ENCODE measurements at places on chromosomes 13 and 19.

GRCh38 chr19:31545777-31546176 is 196.5 kb upstream of the TSHZ3 start:
- DNase-seq, result no peak

DNA sequence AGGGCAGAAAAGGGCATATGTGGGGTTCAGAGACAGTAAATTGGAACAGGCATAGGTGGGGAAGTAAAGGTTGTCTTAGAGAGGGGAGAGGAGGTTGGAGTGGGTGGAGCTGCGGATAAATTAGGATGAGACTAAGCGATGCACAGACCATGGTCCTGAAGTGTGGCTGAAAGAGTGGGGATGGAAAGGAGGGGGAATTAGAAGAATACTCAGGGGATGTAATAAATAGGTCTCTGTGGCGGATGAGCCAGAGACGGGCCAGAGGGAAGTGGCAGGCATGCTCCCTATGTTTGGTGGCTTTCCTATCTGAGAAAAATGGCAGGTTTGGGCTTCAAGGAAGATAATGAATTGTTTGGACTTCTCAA is 123.4 kb downstream of the OLFM4 start:
- no peak for DNase-seq

- no peak for DNase-seq
These were observed 577 bp downstream of the MYO16 start for GRCh38 chr13:108629988-108630387.

DNA sequence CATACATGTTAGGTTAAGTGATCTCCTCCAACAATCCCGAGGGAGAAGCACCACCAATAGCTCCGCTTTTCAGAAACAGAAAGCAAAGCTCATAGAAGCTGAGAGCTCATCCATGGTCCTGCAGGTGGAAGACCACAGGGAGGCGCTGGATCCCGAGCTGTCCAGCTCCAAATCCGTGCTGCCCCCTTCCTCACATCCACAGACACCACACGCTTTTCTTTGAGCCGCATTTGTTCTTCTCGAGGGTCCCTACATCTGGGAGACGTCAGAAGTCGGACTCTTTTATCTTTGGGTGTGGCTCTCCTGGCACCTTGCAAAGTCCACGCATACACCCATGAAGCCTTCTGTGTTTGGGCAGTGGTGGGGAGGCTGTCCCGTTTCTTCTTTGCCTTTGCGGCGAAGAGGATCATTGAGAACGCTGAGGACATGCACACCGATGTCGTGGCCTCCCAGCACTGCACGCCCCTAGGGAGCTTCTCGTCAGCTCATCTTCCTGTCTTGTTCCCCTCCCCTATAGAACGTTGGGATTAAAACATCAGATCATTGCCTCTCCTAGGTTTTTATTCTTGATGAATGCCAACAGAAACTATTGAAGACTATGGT is 184.8 kb downstream of the TEX29 start:
- peak; percentile 27 for DNase-seq

- DNase-seq, result no peak
These were observed 1.0 kb downstream of the CEBPA start for GRCh38 chr19:33301144-33301899.

DNA sequence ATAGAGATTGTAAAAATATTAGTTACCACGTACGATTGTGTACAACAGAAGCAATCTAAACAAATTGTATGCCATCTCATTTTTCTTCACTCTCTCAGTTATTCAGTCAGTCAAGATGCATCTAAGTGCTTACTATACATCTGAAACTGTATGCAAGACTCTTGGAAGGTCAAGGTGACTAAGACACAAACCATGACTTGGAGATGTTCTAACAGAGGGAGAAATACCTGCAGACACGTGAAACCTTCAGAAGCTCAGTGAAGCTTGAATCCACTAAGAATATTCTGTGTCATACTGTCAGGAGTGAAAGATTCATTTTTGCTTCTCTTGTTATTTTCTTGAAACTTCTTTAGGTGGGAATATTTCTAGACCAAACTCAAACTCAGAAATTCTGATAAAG is 365.4 kb downstream of the ITGBL1 start:
- no peak for DNase-seq

DNA sequence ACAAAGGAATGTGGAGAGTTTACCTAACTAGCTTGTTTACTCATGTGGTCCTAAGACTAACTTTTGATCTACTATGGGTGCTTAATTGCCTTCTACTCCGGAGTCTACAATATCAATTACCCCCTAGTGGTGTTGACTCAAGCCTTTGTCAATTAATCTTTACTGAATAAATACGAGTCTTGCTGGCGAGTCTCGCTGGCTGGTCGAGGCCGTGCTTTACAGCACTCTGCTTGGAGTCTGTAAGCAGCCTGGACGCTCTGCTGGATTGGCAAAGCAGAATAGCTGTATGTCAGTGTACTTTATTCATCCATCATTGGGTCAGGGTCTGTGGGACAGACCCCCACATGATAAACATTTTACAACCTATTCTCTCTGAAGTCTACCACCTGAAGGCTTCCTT is 9.9 kb upstream of the SPART start:
- no peak for DNase-seq

DNA sequence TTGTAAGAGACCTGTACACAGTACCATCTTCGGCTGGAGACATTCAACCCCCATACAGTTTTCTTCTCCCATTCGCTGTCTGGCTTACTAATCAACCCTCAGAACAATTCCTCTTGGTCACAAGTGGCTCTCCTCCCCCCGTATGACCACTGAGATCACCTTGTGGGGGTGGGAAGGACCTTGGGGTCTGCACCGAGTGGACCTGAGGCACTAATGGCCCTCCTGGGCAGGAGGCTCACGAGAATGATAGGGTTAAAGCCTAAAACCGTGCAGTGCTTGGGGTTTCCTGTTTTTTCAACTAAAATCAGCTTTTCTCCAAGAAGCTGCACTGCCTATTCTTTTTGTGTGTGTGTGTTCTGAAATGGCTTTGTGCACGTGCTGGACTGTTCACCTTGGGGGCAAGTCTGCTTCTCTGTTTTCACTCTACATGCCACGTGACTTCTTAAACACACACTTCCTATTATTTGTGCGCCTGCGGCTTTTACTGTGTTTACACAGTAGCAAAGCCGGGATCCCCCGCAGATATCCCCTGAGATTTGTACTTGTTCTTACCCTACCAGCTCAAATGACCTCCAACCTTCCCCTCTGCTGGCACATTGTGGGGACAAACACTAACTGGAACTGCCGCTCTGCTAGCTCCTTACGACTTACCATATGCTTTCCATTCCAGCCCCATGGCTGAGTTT is 12.3 kb downstream of the RBM26 start:
- no peak for DNase-seq

- DNase-seq, result no peak
These were observed 84.6 kb upstream of the MTIF3 start for GRCh38 chr13:27534981-27535380.

DNA sequence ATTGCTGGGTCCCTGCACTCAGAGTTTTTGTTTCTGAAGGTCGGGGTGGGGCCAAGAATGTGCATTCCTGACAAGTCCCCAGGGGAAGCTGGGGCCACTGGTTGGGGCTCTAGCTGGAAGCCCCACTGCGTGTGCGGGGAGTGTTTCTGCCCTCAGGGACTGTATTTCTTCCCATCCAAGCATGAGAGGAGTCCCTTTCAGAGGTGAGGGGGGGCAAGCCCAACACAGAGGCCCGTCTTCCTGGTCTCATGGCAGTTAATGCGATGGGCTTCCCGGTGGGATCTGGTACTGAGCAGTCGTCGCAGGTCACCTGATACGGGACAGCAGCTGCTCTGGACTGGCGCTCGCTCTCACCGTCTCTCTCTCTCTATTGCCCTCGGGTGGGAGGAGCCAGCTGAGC is 50.4 kb downstream of the GPR12 start:
- no peak for DNase-seq

DNA sequence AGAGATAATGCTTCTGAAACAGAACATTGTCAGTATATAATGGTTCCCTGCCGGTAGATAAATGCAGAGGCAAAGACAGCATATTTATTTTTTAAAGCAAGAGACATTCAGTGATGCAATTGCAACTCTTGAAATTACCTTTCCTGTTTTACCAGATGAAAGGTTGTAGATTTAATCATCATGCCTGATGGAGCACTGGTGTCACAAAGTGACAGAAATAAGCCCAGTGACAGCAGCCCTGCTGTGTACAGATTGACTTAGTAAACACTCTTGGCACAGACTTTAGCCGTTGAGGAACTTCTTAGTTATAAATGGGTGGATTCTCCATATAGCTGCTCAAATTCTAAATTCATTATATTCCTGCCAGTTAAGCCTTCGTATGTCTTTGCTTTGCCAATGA is 172.5 kb downstream of the ITGBL1 start:
- DNase-seq, result peak; percentile 26

- DNase-seq, result no peak
These were observed 3.1 kb downstream of the C19orf25 start for GRCh38 chr19:1475751-1476437.

DNA sequence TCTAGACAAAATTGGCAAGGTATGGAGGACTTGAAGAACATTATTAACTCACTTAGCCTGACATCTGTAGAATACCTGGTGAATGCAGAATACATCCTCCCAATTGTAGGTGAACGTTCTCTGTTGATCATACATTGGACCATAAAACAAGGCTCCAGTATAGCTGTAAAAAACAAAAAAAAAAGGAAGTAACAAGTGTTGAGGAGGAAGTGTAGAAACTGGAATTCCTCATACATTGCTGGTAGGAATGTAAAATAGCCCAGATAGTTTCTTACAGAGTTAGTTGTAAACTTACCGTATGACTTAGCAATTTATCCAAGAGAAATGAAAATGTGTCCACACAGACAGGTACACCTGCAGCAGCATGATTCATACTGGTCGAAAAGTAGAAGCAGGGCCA is 44.8 kb downstream of the TSSK6 start:
- DNase-seq, result no peak

- no peak for DNase-seq
These were observed 95.0 kb upstream of the KLF12 start for GRCh38 chr13:74229242-74229641.

GRCh38 chr19:33734913-33735312 is 61.8 kb upstream of the KCTD15 start:
- DNase-seq, result peak; percentile 33

- no peak for DNase-seq
These were observed 2033.9 kb upstream of the PCDH20 start for GRCh38 chr13:63449550-63449949.

DNA sequence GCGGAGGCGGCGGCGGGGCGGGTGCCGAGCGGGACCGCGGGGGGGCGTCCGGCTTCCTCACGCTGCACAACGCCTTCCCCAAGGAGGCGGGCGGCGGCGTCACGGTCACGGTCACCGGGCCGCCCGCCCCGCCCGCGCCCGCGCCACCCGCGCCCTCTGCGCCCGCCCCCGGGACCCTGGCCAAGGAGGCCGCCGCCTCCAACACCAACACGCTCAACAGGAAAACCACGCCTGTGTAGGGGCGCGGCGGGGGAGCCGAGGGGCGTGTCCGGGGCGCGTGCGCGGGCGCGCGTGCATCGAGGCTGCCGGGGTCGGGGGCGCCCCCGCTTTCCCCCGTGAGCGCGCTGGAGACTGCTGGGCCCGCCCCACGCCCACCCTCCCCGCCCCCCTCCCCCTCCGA is 8.8 kb upstream of the CACNG6 start:
- no peak for DNase-seq

GRCh38 chr19:11887611-11888531 is at the start of gene ZNF69:
Gene ZNF69, plus strand, starts transcription at chr19:11887782. Its CDS starts 142 bp downstream, at chr19:11887924.
- peak; percentile 4 for DNase-seq

DNA sequence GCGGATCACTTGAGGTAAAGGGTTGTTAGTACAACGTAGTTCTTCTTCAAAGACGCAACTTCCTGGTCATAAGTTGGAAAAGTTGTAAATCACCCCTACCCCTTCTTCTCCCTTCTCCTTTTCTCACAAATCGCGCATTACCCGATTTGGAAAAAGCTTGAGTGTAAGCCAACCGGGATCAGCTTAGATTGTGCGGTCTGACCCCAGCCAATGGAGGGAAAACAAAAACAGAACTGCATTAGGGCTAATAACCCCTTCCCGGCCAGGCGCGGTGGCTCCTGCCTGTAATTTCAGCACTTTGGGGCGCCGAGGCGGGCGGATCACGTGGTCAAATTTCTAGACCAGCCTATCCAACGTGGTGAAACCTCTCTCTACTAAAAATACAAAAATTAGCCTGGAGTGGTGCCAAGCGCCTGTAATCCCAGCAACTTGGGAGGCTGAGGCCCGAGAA is 806 bp downstream of the ZNF90 start:
- DNase-seq, result no peak

DNA sequence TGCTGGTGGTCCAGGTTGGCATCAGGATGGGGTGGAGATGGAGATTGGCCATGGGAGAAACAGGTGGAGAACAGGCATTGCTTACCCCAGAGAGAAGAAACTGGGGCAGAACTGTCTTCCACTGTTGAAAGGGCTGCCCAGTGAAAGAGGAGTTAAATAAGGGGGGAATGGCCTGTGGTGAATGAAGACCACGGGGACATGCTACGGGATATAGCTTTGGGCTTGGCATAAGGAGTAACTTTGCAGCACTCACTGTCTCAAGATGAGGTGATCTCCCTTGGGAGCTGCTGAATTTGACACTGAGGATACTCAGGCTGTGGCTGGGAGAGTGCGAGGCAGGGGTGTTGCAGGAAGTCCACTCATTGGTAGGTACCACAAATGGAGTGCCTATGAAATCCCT is 10.6 kb upstream of the GPR18 start:
- no peak for DNase-seq

GRCh38 chr13:102128216-102128810 is 273.5 kb downstream of the FGF14 start:
- DNase-seq, result no peak

GRCh38 chr19:1952635-1953034 is 11.7 kb downstream of the CSNK1G2 start:
- DNase-seq, result no peak

DNA sequence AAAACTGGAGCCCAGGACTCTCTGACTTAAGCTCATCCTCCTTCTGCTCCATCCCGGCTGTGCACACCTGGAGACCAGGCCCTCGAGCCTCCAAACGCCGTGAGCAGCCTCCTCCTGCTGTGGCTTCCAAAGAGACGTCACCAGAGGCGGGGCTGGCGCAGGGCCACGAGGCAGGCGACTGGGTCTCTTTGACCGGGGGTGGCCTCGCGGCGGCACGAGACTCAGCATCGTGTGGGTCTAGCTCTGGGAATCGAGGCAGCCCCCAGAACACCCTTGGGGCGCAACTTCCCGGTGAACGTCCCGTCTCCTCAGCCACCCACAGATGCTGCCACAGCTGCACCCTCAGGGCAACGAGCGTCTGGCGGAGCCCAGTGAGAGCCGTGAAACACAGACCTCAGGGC is 22.8 kb downstream of the RASA3 start:
- peak; percentile 70 for DNase-seq

GRCh38 chr13:52743988-52744387 is 4.4 kb upstream of the CNMD start:
- DNase-seq, result no peak

- no peak for DNase-seq
These were observed 84.6 kb downstream of the FRY start for GRCh38 chr13:32116210-32116609.

DNA sequence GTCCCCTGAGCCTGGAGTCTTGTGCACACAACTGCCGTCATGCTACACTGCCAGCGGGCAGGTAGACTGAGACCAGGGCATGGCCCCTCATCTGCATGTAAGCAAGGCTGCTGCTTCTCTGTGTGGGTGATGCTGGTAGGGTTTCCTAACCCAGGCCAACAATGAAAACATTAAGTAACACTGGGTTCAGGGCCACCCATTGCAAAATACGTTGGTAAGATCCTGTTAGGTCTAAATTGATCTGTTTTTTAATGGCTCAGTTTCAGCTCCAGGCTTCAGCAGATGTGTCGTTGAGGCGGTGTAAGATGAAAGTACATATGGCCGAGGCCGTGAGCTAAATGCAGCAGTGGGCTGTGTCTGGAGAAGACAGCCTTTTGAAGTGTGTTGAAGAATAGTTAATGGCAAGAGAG is 383.4 kb downstream of the IRS2 start:
- no peak for DNase-seq

GRCh38 chr13:70523622-70524021 is 415.4 kb upstream of the KLHL1 start:
- peak; percentile 44 for DNase-seq
